ENCODE measurements at places on chromosomes 3 and 15. TPM values are rescaled to one million over a fixed set of nuclear protein-coding genes. Genes with fewer than 3 reads are reported as not detected.

DNA sequence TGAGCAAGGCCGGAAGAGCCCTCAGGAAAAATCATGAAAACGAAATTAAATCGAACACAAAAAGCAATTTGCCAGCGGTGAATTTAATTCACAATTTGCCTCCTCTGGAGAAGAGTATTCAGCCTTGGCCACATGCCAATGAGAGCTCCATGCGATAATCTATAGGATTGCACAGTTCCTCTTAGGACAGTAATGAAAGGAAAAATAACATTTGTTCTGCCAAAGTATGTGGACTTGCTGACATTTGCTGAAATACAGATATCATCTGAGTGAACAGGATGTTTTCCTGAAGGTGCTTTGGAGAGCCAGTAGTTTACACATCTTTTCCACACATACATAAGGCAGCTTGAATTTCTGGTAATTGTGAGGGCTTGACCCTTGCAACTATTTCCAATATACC lies 188.6 kb upstream of the PDZRN3 start:
- DNase-seq: peak; percentile 35
- H3K27ac ChIP-seq: no peak overlapping the region
- H3K27me3 ChIP-seq: no peaks in the 10 kb centered on the region
- no peaks in the 10 kb centered on the region for H3K4me1 ChIP-seq
- no peaks in the 10 kb centered on the region for H3K36me3 ChIP-seq

DNA sequence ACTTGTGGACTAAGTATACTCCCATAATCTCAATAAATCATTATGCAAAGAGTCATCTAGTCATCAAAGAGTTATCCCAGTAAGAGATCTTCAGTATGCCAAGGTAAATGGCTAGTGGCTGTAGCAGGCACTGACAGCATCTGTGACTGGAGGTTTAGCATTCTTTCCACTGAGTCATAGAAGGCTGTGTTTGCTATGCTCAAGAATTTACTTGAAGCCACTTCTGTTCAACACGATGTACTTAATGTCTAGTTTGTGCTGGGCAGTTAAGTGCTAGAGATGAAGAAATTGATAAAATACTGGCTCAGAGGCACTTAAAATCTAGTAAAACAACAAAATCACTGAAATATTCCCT lies 13.0 kb downstream of the ZBED2 start:
- H3K27ac ChIP-seq: no peak overlapping the region
- H3K27me3 ChIP-seq: no peaks in the 10 kb centered on the region
- no peaks in the 10 kb centered on the region for H3K36me3 ChIP-seq
- H3K4me1 ChIP-seq: no peaks in the 10 kb centered on the region
- DNase-seq: no peak
- H3K4me3 ChIP-seq: no peak overlapping the region

- H3K36me3 ChIP-seq: 0 out of 2 replicates have a peak, but pooled peaks cover 6% of the 10 kb centered on the region
- DNase-seq: no peak
- no peaks in the 10 kb centered on the region for H3K4me1 ChIP-seq
- no peak overlapping the region for H3K4me3 ChIP-seq
Observed at GRCh38 chr3:136378011-136378410, 127.9 kb downstream of the PCCB start.

The MRPL3 gene
- total RNA-seq: 191 TPM

The DNAH12 gene
- 1.4 TPM for total RNA-seq

The EPHA6 gene
- total RNA-seq: not detected

The CILP gene
- not detected for total RNA-seq

The ZBED2 gene
- not detected for total RNA-seq
